ENCODE measurements at places on chromosomes 12 and 14.

DNA sequence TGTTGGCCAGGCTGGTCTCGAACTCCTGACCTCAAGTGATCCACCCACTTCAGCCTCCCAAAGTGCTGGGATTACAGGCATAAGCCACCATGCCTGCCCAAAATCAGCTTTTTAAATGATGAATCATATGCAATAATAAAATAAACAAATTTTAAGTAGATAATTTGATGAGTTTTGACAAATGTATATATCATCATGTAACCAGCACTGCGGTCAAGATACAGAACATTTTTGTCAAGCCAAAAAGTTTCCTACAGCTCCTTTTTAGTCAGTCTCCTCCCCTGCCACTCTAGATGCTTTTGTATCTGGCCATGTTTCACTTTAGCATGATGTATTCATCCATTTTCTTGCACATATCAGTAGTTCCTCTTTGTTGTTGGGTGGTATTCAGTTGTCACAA, 17.2 kb downstream of the FRMD6 start:
- DNase-seq = no peak

- DNase-seq = peak; percentile 64
Observed at GRCh38 chr12:113203852-113204760, 17.2 kb upstream of the TPCN1 start.

- DNase-seq = no peak
Observed at GRCh38 chr14:92978229-92979021, 55.5 kb downstream of the CHGA start.

DNA sequence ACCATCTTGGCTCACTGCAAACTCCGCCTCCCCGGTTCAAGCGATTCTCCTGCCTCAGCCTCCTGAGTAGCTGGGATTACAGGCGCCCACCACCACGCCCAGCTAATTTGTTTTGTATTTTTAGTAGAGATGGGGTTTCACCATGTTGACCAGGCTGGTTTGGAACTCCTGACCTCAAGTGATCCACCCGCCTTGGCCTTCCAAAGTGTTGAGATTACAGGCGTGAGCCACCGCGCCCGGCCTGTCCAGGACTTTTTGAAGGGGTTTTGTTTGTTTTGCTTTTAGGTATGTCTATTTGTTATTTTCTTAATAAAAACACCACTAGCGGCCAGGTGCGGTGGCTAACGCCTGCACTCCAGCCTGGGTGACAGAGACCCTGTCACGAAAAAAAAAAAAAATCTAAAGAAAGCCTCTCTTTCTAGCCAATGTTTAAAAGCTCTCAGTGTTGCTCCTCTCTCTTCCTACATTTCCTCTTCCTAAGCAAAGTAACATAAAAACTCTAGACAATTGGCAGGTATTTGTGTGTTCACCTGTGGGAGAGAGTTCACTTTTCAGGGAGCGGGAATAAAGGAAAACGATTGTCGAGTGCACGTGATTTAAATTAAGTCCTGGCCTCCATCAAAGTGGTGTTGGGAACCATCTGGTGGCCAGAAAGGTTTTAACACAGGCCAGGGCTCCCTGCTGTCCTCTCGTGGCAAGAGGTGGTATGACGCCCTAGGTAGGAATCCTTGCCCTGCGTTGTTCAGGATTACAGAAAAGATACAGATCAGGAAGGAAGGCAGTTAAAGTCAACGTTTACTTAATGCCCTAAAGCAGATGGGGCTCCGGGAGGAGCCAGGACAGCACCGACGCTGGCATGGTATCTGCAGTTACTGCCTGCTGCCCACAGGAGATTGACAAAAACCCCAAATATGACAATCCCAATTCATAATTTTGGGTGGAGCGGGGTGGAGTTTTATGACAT, 36.2 kb upstream of the ATP23 start:
- peak; percentile 97 for DNase-seq

GRCh38 chr12:66446276-66446675, 144.0 kb downstream of the HELB start:
- DNase-seq = no peak

- no peak for DNase-seq
Observed at GRCh38 chr12:5586201-5586600, 154.3 kb downstream of the NTF3 start.

- DNase-seq = no peak
Observed at GRCh38 chr12:69068448-69068847, 135.5 kb upstream of the CPM start.

DNA sequence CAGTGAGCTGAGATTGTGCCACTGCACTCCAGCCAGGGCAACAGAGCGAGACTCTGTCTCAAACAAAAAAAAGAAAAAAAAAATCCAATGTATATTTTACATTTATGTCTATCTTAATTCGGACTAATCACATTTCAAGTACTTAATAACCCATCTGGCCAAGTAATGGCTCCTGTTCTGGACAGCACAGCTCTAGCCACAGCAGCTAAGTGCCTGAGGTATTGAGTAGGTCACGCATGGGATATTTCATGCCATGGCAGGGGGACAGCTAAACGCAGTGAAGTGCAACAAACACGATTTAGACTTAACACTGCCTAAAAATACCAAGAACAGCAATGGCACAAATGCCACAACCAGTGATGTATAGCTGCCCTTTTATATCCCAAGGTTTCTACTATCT, 8.0 kb downstream of the BAZ1A start:
- DNase-seq = peak; percentile 35

DNA sequence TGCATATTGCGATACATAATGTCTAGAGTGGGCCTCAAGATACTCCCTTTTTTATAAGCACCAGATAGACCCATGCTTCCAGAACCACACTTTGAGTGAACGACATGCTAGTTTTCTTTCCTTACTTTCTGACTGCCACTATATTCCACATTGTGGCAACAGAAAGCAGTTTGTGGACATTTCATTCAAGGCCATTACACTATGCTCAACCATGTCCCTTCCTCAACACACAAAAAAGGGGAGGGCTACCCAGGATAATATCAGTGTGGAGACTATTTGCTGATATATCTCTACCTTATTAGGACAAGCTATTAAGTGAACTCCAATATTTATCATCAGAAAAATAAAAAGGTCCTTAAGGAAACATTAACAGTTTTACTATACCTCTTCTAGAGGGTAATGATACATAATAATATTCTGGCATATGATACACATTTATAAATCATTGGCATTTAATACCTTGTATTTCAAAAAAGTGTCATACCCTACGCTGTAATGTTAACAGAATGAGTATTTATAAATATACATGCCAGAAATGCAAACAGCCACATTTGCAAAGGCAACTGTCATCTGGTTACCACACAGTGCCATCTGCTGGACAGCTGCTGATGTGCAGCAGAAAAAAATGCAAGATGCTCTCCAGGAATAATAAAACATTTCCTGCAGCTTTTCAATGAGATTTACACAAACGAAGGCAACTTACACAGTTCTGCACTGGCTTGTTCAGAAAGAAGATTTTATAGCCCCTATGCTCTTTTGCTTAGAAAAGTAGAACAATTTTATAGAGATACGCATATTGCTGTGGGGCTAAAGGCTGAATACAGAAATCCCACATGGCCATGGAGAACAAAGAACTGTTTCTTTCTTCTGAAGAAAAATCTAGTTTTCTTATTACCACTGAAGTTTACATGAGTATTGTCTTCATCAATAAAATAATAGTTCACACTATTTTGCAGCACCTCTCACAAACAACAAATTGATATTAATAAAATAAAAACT, 182.2 kb upstream of the GRIP1 start:
- DNase-seq = peak; percentile 60

- DNase-seq = no peak
Observed at GRCh38 chr12:88893801-88894200, 313.5 kb upstream of the KITLG start.

DNA sequence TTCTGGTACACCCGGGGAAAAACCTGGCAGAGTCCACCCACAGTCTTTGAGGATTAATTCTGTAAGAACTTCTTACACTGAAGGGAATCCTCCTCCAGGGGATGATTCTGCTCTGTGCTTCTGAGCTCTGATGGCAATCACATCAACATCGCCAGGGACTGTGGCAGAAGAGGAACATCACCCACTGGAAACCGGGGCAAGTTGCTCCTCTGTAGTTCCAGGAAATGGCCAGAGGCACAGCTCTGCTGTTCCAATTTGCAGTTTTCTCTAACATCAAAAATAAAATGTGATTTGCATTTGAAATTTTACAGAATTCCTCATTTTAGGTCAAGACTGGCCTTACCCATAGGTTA, 207.6 kb downstream of the DAD1 start:
- no peak for DNase-seq
